ENCODE measurements at places on chromosomes 5 and 9.

- no peak for DNase-seq
Measured at GRCh38 chr5:115487756-115488155, 56.8 kb downstream of the FEM1C start.

DNA sequence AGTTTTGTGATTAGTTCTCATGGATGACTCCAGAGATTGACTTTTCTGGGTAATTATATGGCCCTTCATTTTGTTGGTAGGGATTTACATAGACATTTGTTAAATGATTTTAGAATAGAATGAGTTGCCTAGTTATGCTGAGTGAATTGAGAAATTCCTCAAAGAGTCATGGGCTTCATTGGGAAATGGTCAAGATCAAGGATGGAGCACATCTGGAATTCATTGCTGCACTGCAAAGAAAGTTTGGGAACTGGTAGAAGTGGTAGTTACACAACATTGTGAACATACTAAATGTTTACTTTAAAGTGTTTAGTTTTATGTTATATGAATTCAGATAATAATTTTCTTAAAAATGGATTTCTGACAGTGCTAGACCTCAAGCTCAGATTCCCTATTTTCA is 46.5 kb downstream of the PIP5K1B start:
- DNase-seq: no peak

DNA sequence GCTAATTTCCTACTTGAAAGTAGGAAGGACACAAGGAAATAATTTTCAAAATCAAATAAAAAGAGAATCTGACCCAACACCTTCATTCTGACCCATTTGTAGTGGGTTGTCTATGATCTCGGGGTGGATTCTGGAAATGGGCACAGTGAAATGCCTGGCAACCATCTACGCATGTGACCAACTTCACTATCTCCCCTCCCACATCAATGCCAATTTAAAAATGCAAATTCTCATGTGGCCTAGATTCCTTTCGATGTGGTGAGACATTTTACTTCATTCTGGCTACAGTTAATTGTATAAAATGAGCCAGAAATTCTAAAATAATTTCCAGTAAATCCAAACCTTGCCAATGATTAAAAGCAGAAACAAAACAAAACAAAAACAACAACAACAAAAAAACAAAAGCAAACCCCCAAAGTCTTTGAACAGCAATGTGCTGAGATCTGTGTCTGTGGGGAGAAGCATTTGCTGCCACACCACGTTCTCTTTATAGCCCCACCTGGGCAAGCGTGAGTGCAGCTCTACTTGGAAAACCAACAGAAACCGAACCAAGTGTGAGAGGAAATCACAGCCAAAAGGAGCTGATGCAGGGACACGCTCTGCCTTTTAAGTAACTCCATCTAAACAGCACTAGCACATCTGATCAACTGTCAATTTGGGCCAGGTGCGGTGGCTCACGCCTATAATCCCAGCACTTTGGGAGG is 59.0 kb downstream of the USP20 start:
- no peak for DNase-seq

DNA sequence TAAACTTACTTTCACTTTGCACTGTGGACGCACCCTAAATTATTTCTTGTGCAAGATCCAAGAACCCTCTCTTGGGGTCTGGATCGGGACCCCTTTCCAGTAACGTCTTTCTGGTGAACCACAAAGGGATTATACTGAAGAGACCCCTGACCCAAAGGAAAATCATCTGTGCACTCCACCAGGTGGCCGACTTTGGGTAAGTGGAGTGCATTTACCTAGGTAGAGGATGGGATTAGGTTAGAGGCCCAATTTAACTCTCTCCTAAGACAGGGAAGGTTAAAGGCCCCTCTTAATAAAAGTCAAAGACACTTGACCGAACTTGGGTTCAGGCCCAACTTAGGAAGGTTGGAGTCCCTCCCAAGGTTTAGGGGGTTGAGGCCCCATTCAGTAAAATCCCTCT is 8.2 kb upstream of the PAIP1 start:
- no peak for DNase-seq

- DNase-seq: no peak
Measured at GRCh38 chr5:67363180-67363709, 166.6 kb upstream of the CD180 start.

GRCh38 chr9:22645893-22646292 is 199.3 kb downstream of the DMRTA1 start:
- DNase-seq: no peak

GRCh38 chr5:134446938-134447337 is 35.3 kb upstream of the CDKN2AIPNL start:
- DNase-seq: no peak

DNA sequence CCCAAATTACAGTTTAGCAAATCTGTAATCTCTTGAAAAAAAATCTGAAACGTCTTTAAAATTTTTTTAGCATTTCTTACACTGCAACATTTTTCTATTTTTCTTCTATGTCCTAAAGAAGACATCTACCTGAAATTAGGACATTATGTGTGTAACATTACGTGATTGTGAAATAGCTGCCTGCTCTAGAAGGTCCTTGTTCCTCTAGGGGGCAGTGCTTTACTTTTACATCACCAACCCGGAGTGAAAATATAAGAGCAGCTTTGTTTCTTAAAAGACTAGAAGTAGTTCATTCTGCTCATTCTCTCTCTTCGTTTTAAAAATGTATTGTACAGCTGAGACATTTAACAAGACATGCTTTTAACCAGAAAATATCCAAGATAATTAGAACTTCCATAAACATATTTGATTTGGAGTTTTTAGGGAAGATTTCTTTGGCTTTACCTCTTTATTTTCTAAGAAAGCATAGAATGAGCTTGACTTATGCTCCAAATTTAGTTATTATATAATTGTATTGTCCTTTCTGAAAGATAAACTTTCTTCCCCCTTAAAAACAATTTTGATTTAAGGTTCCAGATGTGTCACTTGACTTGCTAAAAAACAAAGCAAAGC is 48.1 kb upstream of the RIOK2 start:
- no peak for DNase-seq

GRCh38 chr5:125440905-125441304 is 694.5 kb upstream of the ZNF608 start:
- DNase-seq: no peak

DNA sequence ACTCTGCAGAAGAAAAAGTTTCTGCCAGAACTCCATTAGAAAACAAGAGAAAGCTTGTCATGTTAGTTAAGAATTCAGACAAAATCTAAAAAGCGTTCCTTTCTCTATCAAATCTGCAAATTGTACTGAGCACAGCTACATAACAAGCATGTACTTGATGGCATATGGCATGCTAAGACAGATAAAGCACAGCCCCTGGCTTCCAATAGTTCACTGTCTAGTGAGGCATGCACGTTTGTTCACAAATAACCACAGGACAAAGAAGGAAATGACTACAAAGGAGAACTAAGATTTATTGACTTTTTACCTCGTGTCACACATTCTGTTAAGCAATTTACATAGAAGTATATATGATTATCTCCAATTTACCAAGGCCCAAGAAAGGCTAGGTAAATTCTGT is 518.2 kb upstream of the TLE4 start:
- no peak for DNase-seq

DNA sequence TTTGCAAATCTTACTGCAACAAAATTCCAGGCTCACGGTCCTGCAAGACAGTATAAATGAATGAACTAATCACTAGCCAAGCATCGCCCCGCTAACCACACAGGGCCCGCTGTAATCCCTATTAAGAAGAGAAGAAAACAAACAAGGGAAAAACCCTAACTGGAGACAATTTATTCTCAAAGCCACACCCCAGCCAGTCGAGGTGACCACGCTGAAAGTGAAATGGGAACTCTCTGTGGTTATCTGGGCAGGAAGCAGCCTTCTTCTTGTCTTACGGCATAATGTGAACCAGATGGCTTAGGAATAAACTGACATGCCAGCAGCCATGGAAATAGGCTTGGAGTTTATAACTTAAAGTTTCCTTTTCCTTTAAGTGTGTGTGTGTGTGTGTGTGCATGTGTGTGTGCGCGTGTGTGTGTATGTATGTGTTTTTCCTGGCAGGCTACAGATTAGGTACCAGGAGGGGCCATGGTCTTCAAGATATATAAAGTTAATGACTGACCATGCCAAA is 120.2 kb downstream of the SEMA6A start:
- no peak for DNase-seq

DNA sequence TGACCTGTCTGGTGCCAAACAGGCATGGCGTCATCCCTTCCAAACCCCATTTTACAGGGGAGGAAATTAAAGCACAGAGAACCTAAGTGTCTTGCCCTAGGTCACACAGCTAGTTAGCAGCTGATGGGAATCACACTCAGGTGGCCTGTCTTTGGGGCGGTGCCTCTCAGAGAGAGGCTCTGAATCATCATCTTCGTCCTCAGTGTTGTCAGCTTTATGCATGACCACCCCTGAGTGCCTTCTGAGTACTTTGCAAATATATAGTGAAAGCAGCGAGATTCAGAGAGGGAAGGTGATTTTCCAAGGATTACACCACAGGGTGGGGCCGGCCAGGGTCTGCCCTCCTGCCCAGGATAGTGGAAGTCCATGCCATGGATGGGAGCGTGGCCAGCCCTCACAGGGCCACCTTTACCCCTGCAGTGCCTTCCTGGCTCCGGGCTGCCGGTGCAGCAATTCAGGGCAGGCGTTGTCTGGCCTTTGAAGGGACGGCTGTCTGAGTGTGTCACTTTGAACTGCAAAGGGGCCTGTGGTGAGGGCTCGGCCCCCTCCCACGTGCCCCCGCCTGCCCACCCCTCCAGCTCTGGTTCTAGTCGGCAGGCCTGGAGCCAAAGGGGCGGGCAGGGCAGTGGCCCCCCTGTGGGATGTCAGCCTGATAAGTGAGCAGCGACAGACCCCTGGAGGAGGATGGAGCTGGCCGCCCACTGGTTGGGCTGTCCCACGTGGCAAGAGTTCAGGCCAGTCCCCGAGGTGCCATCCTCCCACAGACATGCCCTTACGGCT is 16.9 kb downstream of the LMX1B start:
- DNase-seq: no peak

- DNase-seq: no peak
Measured at GRCh38 chr9:29637471-29638237, 2064.4 kb upstream of the C9orf72 start.

DNA sequence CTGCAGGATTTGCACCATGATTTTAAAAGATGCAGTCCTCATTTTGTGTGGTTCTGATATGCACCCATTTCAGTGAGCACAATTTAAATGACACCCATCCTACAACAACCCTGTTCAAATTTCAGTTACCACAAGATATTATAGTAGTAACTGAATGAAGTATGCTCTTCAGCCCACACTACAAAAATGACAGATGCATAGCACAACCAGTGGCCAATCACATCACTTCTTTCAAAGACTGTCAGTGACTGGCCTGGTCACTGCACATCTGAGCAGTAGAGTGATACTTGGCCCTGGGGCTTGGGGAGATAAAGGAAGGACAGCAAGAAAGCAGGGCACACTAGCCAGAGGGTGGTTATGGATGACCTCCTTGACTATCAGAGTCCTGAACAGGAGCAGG is 19.8 kb upstream of the IFNK start:
- no peak for DNase-seq
